ENCODE measurements at places on chromosomes 4 and X.

DNA sequence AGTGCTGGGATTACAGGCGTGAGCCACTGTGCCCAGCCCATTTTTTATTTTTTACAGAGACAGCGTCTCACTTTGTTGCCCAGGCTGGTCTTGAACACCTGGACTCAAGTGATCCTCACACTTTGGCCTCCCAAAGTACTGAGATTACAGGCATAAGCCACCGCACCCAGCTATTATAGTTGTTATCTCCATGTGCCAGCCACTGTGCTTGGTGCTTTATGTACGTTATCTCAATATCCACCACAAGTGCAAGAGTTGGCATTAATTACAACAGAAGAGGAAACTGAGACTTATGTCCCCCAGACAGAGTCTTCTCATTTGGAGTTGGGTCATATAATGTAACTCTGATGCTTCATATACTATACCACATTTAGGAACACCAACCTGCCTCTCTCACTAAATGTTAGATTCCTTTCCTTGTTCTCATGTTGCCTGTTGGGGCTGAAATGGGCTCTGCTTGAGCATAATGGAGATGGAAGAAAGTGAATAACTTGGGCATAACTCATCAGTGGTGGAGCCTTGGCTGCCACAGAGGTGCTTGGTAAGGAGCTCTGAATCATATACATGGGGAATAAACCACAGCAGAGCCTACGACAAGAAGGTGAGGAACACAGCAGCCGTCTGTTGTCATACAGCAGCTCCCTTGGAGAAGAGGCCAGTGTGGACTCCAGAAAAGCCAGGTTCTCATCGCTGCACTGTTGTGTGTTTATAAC, 84.3 kb downstream of the SPRY1 start:
- DNase-seq: no peak

- DNase-seq: no peak
These were observed 82.3 kb downstream of the DNAAF6 start for GRCh38 chrX:107288676-107289075.

DNA sequence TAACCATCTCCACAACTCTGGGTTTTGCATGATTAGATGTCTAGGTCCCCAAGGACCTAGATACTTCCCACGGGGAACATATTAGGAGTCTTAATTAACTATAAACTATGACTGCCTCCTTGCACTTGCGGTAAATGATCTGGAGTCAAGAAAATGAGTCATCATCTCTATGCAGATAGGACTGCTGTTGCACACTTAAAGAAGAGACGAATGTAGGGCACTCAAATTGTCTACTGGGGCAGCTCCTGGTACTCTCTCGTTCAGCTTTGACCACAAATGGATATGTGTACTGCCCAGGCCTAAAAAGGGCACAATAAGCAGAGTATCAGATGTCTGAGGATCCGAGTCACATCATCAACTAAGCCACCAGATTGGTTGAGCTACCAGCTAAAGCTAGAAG, 1783.4 kb upstream of the AGA start:
- DNase-seq: no peak

DNA sequence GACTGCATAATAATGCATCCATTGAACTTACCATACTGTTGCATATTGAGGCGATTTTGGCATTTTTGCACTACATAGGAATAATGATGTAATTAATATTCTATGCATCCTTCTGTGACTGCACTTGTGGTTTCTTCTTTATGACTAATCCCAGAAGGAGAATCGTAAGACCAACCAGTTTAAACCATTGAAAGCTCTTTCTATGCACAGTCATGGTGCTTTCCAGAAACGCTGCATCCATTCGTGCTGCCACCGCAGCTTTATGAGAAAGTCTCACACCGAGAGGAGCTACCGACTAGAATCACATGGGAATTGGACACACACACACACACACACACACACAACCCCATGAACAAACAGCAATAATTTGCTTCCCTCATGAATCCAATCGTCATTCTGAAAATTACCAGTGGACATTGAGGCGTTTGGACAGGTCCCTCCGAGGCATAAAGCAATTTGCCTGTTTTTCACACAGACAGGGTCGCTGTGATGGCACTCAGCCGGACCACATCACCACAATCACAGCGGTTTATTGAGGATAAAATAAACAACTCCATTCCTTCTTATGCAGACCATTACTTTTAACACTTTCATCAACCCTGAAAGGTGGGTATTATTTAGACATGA, 64.2 kb downstream of the PACRGL start:
- DNase-seq: no peak

GRCh38 chr4:181860668-181861067, 382.5 kb upstream of the TENM3 start:
- no peak for DNase-seq

GRCh38 chr4:37685161-37685822, 884 bp downstream of the RELL1 start:
- DNase-seq: no peak

DNA sequence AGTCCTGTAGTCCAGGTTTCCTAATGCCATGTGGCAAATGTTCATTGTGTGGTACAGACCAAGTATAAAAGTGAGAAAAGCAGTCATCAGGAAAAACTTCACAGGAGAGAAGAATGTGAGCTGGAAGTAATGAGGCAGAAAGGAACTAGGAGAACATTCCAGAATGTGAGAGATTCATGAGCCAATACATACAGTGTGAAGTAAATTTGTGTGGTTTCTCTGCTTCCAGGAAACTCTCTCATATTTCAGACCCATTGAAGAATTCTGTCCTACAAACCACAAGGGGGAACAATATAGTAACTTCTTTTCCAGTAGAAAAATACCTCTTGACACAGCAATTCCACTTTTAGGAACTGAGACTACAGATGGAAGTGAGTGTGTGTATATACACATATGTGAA, 136.5 kb downstream of the RNF150 start:
- DNase-seq: no peak

GRCh38 chr4:102430461-102430910, 70.7 kb upstream of the NFKB1 start:
- no peak for DNase-seq

- DNase-seq: no peak
These were observed 307.5 kb upstream of the ANXA10 start for GRCh38 chr4:167784826-167785225.

DNA sequence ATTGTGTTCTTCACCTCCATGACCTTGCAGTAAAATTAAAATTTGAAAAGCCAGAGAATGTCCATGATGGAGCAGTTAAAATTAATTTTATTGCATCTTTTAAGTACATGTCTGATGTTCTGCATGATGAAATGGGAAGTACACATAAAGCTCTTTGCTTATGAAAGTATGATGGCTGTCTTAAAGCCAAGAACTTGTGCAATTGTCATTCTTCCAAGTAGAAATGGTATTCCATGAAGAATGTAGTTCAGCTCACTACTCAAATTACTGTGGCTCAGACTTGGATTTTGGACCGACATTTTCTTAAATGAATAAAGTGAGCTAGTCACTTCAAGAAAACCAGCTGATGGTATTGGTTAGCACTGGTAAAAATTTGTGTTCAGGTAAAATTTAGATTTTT, 161.7 kb upstream of the CXCL13 start:
- DNase-seq: no peak

DNA sequence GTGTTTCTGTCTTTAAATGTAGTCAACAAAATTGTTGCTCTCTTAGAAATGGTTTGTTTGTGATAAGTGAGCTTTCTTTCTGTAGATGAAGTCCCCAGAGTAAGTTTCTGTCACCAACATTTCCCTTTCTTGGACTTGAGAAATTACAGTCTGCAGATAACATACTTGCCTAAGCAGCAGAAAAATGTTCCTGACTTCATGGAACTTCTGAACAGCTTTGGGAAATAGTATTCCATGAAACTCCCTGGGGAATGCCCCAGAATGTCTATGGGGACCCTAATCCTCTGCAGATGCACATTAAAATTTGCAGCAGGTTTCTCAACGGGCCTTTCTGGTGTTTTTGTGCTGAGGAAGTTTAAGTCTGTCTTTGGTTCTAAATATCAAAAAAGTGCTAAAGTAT, 38.6 kb upstream of the NEIL3 start:
- DNase-seq: no peak

- DNase-seq: no peak
These were observed 2.2 kb upstream of the HTR2C start for GRCh38 chrX:114581528-114582263.

GRCh38 chr4:104425948-104426347, 68.7 kb downstream of the CXXC4 start:
- DNase-seq: no peak

GRCh38 chrX:127404161-127404560, 584.6 kb downstream of the PRR32 start:
- DNase-seq: no peak

DNA sequence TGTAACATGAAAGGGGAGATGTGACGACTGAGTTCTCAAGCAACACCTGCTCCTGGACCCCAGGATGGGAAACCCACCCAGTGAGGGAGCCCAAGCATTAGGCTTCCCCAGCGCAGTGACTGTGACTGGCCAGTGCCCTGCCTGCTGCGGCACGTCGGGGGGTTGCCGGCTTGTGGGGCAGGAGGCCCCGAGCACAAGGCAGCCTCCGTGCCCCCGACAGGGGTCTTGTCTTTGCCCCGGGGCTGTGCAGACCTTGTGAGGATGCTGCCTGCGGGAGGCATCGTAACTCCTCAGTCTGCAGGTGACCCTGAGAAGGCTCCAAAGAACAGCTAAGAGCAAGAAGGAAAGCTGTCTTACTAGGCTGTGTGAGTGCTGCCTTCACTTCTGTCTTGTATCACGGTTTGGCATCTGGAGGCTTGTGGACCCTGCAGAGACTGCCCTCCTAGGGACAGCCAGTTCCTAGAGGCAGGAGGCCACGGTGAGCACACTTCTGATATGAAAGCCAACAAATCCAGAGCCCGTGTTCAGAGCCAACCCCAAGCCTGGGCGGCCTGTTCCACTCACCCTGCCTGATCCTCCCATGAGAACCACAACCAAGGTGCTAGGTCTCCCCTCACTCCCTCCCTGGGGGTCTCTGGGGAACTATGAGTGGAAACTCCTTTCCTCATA, 47.7 kb downstream of the FGFRL1 start:
- DNase-seq: no peak

GRCh38 chr4:168361365-168362024, 42.9 kb upstream of the DDX60 start:
- no peak for DNase-seq

GRCh38 chr4:106671716-106672115, 303.1 kb upstream of the GIMD1 start:
- no peak for DNase-seq

DNA sequence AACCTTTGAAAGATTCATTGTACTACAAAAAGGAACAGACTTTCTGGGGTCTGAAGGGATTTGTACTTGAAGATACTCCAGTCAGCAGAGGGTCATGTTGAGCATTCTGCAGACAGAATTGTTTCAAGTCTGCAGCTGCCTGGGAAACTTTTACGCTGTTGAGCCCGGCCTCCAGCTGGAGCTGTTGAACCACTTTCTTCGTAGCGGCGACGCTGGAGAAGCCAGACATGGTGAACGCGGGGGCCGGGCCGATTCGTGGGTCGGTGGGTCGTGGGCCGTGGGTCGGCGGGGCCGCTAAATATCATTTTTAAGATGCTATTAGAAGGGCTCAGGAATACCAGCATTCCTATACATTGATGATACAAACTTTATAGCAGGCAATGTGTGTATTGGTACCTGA, 12.0 kb upstream of the RTL9 start:
- DNase-seq: no peak

DNA sequence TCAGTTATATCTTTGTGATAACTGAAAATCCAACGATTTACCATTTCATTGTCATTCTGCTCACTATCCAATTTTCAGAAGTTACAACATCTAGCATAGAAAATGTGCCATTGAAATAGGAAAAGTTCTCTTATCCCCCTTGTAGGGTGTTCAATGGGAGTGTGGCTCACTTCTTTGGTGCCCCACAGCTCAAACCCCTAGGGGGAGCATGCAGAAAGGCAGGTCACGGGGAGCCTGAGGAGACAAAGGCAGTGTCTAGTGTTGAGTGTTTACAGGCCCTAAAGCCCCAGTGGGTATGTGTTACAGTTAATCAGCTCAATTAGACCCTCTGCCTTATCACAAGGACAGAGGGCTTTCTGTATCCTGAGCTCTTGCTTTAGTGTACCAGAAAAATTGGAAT, 243.4 kb upstream of the GRID2 start:
- no peak for DNase-seq

GRCh38 chr4:168335621-168336020, 17.1 kb upstream of the DDX60 start:
- DNase-seq: no peak

DNA sequence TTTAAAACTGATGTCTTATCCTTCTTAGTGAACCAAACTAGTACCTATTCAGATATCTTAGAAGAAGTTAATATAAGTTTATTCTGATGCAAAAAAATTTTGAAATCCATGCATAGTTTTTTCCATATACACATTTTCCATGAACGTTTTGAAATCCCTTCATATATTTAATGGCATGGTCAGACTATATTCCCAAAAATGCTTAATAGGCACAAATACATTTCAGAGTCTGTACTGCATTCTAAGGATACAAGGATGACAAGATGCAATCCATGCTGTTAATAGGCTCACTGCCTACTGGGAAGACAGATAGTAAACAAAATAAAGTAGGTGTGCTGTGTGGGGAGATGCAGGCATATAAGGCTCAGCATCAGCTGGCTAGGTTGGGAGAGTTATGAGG, 33.2 kb downstream of the PROM1 start:
- no peak for DNase-seq

- no peak for DNase-seq
These were observed 24.0 kb upstream of the SGMS2 start for GRCh38 chr4:107800706-107801105.

- no peak for DNase-seq
These were observed at the start of gene DCX for GRCh38 chrX:111411983-111412382. DCX (minus strand) TSS chrX:111412192; CDS start chrX:111410398, 1,794 bp downstream.

DNA sequence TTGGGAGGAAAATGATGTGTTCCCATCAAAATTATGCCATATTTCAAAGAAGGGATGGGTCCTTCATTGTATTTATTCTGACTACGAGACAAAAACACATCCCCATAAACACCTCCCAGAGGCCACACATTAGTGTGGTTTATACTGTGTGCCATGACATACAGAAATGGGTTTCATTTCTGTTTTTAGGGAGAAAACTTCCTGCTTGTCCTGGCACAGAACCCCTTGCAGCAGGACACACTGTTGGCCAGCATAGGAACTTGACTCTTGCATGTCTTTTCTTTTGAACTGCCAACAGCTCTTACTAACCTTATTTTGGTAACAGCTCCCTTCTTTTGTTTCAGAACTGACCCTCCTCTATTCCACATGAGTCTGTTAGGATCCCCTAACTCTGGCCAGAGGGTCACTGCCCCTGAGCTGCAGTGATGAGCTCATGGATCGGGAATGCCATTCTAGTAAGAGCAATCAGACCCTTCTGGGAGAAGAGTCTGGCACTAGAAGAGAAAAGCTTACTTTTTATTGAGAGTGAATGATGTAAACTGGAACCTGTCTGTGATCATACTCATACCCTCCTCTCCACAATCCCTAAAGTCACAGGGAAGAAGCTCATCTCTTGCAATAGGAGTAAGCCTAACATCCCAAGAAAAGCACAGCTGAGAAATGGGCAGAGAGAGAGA, 86.4 kb downstream of the SMIM20 start:
- no peak for DNase-seq

All from stimulated activated CD8-positive, alpha-beta memory T cell treated with anti-CD3 and anti-CD28 coated beads, Interleukin-15, amount 100 ng/mL, for 24 hours (primary cell).